ENCODE measurements at places on chromosomes 2 and 18.
A peak's percentile ranks its signal among the peaks of the same experiment; 100 is the strongest.

GRCh38 chr2:37812941-37813730, 112.0 kb upstream of the RMDN2 start:
- no peak for DNase-seq

- DNase-seq, result no peak
Observed at GRCh38 chr18:12750076-12750714, 47.4 kb downstream of the PSMG2 start.

DNA sequence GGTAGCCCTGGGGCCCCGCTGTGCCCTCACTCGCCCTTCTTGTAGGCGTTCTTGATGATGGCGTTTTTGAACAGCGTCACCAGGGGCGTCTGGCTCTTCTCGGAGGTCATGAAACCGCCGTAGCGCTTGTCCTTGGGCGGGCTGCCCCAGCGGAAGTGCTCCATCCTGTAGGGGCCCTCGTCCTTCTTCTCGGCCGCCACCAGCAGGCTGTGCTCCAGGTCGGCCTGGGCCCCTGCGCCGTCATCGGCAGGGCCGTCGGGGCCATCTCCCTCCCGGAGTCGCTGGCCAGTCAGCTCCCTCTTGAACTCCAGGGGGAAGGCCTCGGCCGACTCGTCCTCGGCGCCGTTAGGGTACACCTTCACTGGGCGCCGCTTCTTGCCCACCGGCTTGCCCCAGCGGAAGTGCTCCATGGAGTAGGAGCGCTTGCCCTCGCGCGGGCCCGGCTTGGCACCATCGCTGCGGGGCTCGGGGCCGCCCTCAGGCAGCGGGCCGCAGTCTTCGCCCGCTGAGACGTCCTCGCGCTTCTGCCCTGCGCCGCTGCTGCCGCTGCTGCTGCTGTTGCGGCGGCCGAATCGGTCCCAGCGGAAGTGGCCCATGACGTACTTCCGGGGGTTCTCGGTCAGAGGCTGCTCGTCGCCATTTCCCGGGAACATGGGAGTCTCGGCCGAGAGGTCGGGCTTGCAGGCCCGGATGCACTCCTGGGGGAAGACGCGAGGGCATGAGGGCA, 7.2 kb downstream of the POMC start:
- DNase-seq, result no peak

- no peak for DNase-seq
Observed at GRCh38 chr2:2696733-2697455, 365.8 kb upstream of the MYT1L start.

- no peak for DNase-seq
Observed at GRCh38 chr2:44716131-44716530, 225.4 kb upstream of the SIX3 start.

DNA sequence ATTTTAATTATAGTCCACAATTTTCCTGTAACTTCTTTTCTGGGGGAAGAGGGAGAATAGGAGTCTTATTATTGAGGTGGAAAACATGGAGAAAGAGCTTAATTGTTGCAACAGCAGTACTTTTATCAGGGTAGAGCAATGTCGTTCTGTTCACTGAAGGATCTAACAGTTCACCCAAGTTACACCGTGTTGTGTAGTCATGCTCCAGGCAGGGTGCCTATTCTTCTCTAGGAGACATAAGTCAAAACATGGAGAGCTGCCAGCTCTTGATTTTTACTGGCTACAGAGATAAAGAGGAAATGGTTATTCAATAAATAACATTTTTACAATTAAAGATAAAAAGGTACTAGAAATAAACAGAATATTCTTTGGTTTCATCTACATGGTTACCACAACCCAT, 594.3 kb upstream of the NETO1 start:
- no peak for DNase-seq

DNA sequence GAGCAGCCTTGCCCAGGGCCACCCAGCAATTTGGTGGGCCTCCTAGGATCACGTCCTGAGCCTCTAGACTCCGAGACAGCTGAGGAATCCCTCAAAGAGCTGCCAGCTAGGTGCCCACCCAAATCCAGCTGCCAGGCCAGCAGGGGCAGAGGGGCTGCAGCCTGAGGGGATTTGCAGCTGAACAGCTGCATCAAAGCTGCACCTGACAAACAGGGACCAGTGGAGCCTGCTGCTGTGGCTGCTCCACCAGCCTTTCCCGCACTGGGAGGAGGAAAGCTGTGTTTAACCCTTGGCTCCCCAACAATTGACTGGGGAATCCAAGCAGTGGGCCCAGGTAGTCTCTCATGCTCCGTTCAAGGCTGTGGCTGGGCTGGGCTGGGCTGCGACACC, 8.2 kb downstream of the ADRA2B start:
- no peak for DNase-seq

DNA sequence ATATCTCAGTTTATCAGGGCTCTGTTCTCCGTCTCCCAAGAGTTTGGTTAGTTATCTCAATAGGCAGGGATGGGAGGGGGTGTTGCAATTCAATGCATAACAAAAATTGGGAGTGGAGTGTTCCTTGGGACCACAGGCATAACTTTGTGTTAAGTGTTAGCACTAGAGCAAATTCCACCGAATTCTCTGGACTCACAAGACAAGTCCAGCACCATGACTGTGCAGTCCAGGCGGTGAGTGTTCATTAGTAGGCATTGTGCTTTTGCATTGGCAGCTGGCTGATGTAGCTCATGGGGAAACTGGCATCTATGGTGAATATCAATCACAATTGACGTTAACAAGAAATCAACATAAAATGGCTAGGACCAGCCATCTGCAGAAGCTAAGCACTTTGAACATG, 79.0 kb upstream of the CABLES1 start:
- DNase-seq, result no peak

DNA sequence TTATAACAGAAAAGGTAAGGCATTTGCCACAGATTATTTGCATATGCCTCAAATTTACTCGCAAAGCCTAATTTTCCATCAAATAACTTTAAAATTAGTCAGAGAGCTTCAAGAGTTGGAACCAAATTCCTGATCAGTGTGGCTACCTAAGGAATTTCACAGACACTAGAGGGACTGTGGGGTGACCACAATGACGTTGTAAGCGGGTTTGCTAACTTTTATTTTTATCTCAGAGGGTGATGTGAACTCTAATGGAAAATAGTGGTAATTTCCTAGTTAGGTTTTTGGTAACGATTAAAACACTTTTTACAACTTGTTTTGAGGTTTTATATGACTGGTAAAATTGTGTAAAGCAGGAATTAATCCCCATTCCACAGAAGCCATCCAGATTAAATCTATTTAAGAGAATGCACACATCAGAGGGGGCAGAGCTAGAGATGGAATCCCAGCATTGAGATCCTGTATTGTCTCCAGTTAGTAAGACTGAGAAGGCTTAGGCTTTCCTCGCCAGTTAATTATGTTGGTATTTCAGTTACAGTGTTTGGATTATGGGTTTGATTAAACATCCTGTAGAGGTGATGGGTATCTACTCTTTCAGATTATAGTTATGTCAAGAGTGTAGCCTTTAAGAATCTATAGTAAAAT, 129.0 kb downstream of the GPD2 start:
- no peak for DNase-seq

- peak; percentile 22 for DNase-seq
Observed at GRCh38 chr18:80200171-80200931, 47.0 kb downstream of the PARD6G start.

GRCh38 chr2:27271631-27272340, 3.4 kb upstream of the DNAJC5G start:
- no peak for DNase-seq

DNA sequence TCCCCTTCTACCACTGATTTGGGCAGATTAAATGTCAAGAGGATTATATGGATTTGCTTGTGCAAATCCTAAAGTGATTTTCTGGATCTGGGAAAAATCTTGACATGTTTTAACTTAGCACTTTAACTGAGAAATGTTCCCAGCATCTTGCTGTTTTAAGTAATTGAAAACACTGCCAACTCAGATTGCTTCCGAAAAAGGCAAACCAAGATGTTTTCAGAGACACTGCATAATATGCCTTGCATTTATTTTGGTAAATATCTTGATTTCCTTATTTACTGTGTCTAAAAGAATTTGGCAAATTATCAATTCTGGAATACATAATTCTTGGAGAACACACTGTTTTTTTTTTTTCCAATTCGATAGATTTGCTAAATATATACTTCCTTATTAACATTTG, 385.0 kb upstream of the FAM98A start:
- no peak for DNase-seq

GRCh38 chr2:190180313-190181122, 118.0 kb upstream of the MSTN start:
- peak; percentile 3 for DNase-seq

GRCh38 chr18:75777630-75778029, 350.1 kb upstream of the SMIM21 start:
- no peak for DNase-seq

- DNase-seq, result no peak
Observed at GRCh38 chr2:64697297-64698176, 43.8 kb upstream of the SERTAD2 start.

GRCh38 chr2:85160966-85161960, 28.1 kb downstream of the TCF7L1 start:
- DNase-seq, result no peak

DNA sequence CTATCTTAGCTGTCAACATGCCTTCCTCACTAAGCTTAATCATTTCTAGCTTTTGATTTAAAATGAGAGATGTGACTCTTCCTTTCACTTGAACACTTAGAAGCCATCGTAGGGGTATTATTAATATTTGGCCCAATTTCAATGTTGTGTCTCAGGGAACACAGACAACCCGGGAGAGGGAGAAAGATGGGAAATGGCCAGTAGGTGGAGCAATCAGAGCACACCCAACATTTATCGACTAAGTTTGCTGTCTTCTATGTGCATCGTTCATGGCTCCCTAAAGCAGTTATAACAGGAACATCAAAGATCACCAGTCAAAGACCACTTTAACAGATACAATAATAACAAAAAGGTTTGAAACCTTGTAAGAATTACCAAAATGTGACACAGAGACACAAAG, 110.2 kb downstream of the OLA1 start:
- DNase-seq, result no peak

DNA sequence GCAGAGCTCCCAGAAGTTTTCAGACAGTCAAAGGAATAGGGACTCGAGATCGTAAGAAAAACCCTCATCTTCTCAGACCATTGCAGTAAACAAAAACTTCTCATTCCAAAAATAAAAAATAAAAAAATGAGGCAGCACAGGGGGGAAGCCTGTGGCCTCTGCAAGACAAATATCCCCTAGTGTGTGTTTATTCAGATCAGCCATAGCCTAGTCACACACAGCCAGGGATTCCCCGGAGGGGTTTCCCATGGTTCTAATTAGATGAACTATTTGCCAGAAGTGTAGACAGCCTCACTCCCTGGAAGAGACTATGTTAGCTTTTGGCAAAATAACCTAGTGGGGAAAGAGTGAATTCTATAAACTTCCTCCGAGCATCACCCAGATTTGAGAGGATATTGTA, 122.9 kb upstream of the KLF7 start:
- no peak for DNase-seq

DNA sequence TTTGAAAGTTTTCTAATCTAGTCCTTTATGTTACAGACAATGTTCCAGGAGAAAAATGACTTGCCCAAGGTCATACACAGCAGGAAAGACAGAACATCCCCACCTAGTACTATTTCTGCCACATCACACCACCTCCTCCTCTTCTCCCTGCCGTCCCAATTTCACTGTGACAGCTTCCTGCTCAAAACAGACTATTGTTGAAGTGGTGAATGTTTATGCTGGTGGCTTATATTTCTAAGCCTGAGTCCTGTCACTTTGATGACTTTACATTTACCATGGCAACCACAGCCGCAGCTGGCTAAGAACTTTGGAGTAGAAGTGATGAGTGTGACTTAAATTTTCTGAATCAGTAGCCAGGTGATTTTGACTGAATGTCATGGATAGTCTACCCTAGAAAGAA, 10.0 kb downstream of the GALNT5 start:
- DNase-seq, result no peak

DNA sequence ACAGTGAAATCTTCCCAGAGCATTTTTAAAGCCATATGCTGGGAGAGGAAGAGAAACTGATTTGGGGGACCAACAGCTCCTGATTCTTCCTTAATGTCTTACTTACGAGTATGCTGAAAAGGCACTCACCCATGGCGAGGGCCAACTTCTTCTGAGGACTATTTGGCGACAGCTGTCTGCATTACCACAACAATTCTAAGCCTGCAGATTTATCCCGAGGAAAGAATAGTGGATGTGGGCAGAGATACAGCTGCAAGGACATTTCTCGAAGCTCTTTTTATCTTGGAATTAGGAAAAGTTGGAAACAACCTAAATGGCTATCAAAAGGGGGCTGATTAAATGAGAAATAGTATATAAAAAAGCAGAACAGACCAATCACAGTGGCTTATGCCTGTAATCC, 40.3 kb upstream of the FHL2 start:
- DNase-seq, result no peak

- DNase-seq, result no peak
Observed at GRCh38 chr2:10901160-10901939, 10.4 kb upstream of the KCNF1 start.

DNA sequence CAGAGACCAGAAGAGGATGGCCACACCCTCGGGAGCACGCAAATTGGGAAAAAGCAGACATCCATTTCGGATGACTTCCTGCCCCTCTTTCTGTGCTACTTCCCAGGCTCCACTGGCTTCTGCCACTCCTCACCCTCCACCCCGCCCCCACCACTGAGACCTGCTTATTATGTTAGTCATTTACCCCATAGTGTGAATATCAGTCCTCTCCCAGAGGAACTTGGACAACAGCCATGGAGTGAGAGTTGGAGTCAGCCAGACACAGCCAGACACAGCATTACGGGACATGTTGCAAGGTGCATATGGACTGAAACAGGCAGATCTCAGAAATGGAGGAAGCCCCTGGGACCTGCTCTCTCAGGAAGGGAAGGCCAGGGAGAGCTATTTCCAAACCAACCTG, 51.8 kb downstream of the CTIF start:
- no peak for DNase-seq

- DNase-seq, result peak; percentile 43
Observed at GRCh38 chr18:5542515-5543035, 1.2 kb downstream of the EPB41L3 start.

GRCh38 chr2:239150125-239151011, 250.5 kb downstream of the HDAC4 start:
- no peak for DNase-seq

DNA sequence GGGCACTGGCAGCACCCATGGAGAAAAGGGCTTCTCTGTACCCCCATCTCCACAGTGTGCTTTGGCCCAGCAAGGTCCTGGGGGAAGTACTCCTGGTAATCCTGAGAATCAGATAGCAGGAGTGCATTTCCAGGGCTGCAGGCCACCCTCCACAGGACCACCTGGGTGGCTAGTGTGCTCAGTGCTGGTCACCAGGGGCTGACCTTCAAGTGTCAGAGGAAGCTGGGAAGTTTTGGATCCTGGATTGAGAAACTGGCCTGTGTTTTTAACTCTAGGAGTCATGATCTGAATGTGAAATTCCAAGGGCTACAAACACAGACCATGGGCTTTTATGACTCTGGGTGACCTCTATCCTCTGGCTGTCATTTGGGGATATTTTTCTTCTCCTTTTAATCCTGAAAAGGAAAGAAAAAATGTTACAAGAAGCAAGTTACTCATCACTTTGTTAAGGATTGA, 9.3 kb downstream of the RHOB start:
- no peak for DNase-seq

- no peak for DNase-seq
Observed at GRCh38 chr2:18522484-18523146, 37.8 kb downstream of the RDH14 start.

All from C1 segment of cervical spinal cord (tissue), 14 donors.